Inflammatory macrophage (primary cell): ENCODE measurements at places on chromosomes 1 and 21.

- DNase-seq, result no peak
These were observed 18.6 kb downstream of the CD247 start for GRCh38 chr1:167499664-167500101.

DNA sequence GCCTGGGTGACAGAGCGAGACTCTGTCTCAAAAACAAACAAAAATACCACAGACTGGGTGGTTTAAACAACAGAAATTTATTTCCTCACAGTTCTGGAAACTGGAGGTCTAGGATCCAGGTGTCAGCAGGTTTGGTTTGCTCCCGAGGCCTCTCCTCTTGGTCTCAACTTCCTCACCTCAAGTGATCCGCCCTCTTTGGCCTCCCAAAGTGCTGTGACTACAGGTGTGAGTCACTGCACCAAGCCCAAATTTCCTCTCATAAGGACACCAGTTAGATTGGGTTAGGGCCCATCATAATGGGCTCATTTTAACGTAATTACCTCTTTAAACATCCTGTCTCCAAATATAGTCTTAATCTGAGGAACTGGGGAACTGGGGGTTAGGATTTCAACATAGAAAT, 35.5 kb downstream of the MFSD2A start:
- DNase-seq, result peak; percentile 23

- DNase-seq, result peak; percentile 12
These were observed 66.4 kb downstream of the LUZP1 start for GRCh38 chr1:23102289-23102688.

DNA sequence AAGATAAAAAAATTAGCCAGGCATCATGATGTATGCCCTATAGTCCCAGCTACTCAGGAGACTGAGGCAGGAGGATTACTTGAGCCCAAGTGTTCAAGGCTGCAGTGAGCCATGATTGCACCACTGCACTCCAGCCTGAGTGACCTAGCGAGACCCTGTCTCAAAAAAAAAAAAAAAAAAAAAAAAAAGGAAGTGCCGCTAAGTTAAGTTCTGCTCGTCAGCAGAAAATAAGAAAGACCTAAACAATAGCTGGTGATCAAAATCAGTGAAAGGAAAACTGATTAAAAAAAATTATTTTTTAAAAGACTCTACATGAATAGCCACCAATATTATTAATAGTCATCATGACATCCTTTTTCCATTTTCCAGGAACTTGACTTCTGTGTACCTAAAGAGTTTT, 44.2 kb upstream of the MTR start:
- no peak for DNase-seq

GRCh38 chr1:219751870-219752507, 139.1 kb upstream of the ZC3H11B start:
- no peak for DNase-seq

DNA sequence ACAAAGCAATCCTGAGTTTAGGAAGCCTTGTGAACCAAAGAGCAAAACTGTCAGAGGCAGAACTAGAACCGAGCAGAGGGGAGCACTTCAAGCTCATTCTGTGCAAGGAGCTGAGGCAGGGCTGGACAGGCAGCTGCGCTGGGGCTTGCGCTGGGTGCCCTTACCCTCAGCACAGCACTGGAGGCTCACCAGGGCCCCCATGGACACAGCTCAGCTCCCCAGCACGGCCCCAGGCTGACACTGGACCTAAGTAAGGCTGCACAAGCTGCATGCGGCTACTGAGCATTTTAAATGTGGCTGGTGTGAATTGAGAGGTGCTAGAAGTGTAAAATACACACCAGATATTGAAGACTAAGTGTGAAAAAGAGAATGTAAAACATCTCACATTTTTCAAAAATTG, 22.1 kb downstream of the TMEM63A start:
- DNase-seq, result no peak

DNA sequence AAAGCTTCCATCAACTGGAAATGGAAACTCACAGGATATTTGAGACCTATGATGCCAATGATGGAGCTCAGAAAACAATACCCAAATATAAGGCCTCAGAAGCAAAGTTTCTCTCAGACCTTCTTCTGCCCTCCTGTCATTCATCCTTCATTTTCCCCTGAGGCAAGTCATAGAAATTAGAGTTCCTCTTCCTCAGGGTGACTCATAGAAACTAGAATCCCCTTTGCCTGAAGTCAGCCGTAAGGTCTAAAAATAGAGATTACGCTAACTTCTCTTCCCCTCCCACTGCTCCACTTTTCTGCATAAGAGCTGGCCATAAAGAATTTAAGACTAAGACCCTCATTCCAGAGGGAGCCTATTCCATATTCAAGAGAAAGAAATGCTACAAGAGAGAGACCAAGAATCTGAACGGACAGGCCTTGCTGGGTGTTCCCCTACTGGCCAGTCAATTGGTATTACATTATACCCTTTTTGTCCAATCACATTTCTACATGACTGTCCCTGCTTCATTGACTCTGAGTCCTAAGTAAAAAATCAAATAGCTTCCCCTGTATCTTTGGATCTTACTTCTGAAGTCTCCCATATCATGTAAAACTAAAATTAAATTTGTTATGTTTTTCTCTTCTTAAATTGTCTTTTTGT, 994.9 kb downstream of the ADGRL2 start:
- DNase-seq, result peak; percentile 20

DNA sequence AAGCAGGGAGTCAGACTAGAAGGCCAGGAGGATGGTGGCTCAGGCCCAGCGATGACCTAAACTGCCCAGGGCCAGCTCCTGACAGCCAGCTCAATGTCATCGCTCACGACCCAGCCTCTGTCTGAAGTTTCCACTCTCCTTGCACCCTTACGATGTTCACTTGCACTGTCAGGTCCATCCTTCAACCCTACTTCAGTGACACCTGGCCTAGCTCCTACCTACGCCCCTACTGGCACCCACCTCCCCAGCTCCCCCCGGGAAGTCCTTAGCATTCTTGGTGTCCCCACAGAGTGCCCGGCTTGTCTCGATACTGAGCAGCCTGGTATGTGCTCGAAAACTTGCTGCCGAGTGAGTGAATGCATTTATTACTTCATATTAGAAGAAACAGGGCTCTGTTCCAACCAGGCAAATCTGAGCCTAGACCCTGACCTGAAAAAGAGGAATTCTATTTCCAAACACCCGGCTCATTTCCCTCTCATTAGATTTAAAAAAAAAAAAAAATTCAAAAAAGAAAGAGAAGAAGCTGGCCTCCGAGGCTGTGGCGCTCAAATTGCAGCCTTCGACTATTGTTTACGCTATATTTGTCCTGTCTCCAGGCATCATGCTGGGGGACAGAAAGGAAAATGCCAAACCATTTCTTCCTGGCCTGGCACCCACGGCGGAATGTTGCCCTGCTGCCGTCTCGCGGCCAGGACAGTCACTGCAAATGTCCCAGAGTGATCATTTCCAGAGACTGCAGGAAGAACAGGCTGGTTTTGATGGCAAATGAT, 29.8 kb upstream of the LRRC38 start:
- DNase-seq, result no peak

GRCh38 chr1:45010855-45011811, at the start of gene HECTD3:
Gene HECTD3, minus strand, starts transcription at chr1:45011324. Its CDS starts 67 bp downstream, at chr1:45011257.
- DNase-seq, result peak; percentile 72

DNA sequence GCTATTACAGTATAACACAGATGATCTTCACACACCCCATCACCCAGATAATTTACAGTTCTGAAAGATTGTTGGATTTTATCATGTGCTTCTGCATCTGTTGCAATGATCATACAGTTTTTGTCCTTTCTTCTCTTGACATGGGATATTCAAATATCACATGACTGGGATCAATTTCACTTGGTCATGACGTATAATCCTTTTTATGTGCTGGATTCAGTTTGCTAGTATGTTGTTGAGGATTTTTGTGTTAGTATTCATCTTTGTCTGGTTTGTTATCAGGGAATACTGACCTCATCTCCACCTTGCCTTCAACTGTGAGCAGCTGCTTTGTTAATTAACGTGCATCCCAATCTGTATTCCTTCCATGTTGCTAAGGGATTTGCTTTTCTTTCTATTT, 44.7 kb upstream of the DISC1 start:
- no peak for DNase-seq

- DNase-seq, result no peak
These were observed 20.7 kb downstream of the TRIM33 start for GRCh38 chr1:114490274-114490693.

- no peak for DNase-seq
These were observed 127.5 kb upstream of the SAMSN1 start for GRCh38 chr21:14673649-14674048.

DNA sequence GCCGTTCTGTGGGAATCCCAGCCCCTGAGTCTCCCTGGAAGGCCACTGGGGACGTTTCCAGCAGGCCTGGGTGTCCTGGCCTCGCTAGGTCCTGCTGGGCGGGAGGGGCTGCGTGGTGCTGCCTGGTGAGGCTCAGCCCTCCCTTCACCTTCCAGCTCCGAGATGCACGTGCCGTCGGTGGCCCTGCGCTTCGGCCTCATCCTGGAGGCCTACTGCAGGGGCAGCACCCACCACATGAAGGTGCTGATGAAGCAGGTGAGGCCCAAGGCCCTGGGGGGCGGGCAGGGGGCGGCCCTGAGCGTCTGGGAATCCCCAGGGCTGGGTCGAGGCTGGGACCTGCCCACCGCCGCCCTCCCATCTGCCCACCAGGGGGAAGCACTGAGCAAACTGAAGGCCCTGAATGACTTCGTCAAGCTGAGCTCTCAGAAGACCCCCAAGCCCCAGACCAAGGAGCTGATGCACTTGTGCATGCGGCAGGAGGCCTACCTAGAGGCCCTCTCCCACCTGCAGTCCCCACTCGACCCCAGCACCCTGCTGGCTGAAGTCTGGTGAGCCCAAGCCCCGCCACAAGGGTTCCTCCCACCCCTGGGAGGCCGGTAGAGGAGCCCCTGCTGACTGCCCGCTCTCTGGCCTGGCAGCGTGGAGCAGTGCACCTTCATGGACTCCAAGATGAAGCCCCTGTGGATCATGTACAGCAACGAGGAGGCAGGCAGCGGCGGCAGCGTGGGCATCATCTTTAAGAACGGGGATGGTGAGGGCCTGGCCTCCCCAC, 70.3 kb downstream of the PIK3CD start:
- DNase-seq, result no peak

GRCh38 chr1:26797627-26798026, 9.9 kb downstream of the PIGV start:
- DNase-seq, result no peak

- peak; percentile 22 for DNase-seq
These were observed 24.4 kb upstream of the FAAH start for GRCh38 chr1:46369542-46370213.

GRCh38 chr1:186806477-186806876, 22.3 kb upstream of the PLA2G4A start:
- DNase-seq, result peak; percentile 11

DNA sequence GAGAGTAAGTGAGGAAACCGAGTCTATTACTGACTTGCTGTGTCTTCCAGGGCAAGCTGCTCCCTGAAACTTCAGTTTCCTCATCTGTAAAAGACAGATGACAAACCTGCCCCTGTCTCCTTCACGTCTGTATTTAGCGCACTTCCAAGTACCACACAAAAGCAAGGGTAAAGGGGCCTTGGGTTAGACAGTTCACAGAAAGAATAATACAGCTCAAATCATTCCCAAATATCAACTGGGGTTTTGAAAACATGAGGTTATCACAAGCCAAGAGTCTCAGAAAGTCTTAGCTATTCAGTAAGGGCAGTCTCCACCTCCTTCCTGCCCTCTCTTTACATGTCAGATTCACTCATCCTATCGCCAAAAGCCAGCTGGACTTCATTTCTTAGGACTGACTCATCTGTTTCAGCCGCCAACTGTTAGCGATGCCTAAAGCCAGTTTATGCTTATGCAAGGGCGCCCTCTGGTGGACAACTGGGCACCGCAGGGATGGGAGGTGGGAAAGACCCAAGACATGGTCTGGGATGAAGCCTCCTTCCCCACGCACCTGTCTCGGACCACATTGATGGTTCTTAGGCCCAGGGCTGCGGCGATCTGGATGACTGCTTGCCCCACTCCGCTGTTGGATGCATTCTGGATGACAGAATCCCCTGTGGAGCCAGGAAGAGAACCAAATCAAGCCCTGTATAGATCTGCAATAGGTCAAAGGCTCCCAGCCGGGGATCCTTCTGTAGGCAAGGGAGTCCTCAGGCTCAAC, 21.1 kb upstream of the SRSF4 start:
- DNase-seq, result peak; percentile 95
